ENCODE measurements at places on chromosomes 11 and 22. TPM values are rescaled to one million over a fixed set of nuclear protein-coding genes. Genes with fewer than 3 reads are reported as not detected.

Gene PATE4
- total RNA-seq: not detected

Gene CBLIF
- not detected for total RNA-seq

Gene ART5
- total RNA-seq: not detected

Gene EXPH5
- total RNA-seq: 22.3 TPM

Gene RTN4R
- total RNA-seq: 2.8 TPM

Gene SLC7A4
- under 0.01 TPM for total RNA-seq

Gene OOSP2
- total RNA-seq: not detected

Gene ANO9
- total RNA-seq: 7.4 TPM

Gene KRTAP5-8
- not detected for total RNA-seq

Gene TRIM48
- total RNA-seq: not detected

Gene OR51Q1
- total RNA-seq: not detected

Gene TRIM49
- not detected for total RNA-seq

Gene SLC22A12
- total RNA-seq: not detected

Gene DERL3
- total RNA-seq: 0.26 TPM

Gene PRDM10
- 4.4 TPM for total RNA-seq

Gene MUC5AC
- total RNA-seq: under 0.01 TPM

Gene C1QTNF5
- total RNA-seq: 0.90 TPM

Gene ARHGEF17
- total RNA-seq: 4.5 TPM

Measured in bronchial epithelial cell (primary cell).